Tongue (tissue), 3 donors: ENCODE measurements at places on chromosomes 3 and 15. TPM values are rescaled to one million over a fixed set of nuclear protein-coding genes. Genes with fewer than 3 reads are reported as not detected.

Gene NCEH1
- total RNA-seq: 4.7 TPM

Gene TTC21A
- total RNA-seq: 2.8 TPM

Gene GPR171
- total RNA-seq: not detected

Gene GRM7
- 1.6 TPM for total RNA-seq

Gene RARB
- total RNA-seq: 14.4 TPM

Gene SPTSSB
- total RNA-seq: 4.4 TPM
